Heart right ventricle (tissue), 16 donors: ENCODE measurements at places on chromosomes 5 and 9. TPM values are rescaled to one million over a fixed set of nuclear protein-coding genes. Genes with fewer than 3 reads are reported as not detected.
A peak's percentile ranks its signal among the peaks of the same experiment; 100 is the strongest.

DNA sequence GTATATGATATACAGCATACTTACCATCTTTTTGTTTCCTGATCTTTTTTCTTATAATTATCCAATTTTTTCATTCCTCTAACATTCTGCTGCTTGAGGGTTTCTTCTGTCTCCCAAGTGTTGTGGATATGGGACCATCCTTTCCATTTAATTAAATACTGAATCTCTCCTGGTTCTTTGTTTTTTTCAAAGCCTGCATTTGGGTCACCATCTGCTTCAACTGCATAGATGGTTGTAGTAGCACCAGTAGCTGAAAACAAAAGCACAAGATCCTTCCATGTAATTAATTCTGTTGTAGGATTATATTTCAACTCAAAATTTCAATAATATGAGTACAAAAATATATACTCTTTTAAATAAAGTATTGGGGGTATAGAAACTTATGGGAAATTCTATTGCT is 29.4 kb downstream of the CHD1 start:
- no peak for DNase-seq

C9 gene
- not detected for total RNA-seq

PCDHB10 gene
- 0.67 TPM for total RNA-seq

- DNase-seq = no peak
These were observed 75.8 kb downstream of the F2RL2 start for GRCh38 chr5:76547242-76547890.

SLC6A19 gene
- total RNA-seq = not detected

- DNase-seq = no peak
These were observed 77.4 kb downstream of the MSX2 start for GRCh38 chr5:174801798-174802197.

HBEGF gene
- 27.4 TPM for total RNA-seq

- no peak for DNase-seq
These were observed 179.5 kb downstream of the MARCHF11 start for GRCh38 chr5:16000056-16000455.

DNA sequence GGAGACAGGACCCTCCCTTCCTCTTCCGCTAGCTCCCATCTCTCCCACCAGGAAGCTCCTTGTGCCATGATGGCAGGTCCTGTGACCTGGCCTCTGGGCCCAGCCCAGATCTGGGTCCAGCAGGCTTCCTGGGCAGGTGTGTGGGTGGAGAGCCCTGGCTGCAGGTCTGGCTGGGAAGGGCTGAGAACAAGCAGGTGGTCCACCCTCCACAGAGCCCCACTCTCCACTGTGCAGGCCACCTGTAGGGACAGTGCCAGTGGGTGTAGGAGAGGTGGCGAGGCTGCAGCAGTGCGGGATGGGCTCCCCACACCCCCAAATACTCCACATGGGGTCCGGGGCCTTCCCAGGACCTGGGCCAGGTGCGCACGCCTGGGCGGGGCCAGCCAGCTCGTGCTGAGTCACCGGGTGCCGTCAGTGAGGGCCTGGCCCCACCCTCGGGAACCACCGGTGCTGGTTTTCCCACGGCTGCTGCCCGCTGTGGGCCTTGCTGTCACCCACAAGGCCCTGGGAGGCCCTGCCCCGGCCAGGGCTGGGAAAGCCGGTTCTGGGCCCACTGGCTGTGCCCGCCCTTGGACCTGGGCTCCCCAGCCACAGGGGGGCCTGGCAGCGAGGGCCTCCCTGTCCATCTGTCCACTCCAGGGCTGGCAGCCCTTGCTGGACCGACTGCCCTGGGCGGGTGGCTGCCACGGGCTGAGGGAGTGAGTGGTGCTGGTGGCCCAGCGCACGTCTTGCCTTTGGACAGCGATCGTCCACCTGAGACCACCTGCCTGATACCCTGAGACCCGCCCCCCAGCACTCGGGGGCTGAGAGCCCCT is 9.3 kb upstream of the NRARP start:
- peak; percentile 23 for DNase-seq

DNA sequence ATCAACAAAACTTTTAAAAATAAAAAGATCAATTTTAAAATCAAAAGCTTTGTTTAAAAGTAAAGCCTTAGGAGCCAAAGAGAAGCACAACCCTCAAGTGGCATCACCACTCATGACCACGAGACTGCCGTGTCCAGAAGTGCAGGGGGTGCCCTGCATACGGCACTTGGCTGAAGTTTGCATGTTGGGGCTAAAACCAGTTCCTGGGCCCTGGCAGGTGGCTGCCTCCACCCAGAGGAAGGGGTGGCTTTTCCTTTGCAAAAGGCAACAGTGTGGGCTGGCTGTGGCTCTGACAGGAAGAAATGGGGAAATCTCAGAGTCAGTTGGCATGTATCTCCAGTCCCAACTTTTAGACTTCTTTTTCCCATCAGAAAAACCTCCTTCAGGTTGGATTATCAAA is 15.3 kb downstream of the TRMO start:
- no peak for DNase-seq

DNA sequence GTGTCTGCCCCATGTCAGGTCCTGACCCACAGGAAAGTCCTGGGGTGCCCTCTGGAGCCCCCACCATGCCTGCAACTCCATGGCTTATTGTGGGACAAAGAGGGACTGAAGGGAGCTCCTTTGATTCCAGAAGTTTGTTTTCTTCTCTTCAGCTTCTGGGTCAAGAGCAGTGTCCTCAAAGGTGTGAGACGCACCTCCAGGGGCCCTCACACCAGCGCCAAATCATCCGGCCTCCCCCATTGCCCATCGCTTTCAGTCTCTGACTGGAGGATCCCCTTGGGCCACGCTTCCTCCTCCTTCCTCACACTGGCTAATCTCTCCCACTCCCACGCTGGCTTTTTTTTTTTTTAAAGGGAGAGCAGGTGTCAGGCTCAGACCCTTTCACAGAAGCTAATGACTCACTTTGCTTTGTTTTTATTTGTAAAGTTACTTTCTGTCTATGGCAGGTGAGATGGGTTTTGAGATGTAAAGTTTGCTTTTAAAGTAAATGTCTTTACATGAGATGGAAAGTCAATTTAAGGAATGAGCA is 16.7 kb downstream of the CDHR2 start:
- no peak for DNase-seq

TIMD4 gene
- total RNA-seq = 0.18 TPM

- no peak for DNase-seq
These were observed 28.2 kb downstream of the ERCC8 start for GRCh38 chr5:60916646-60917045.

GRCh38 chr9:136756836-136757235 is 1.2 kb downstream of the LCN8 start:
- DNase-seq = no peak

ANKRD18A gene
- 4.5 TPM for total RNA-seq

NEUROG1 gene
- not detected for total RNA-seq

RAI14 gene
- 11.4 TPM for total RNA-seq

DNA sequence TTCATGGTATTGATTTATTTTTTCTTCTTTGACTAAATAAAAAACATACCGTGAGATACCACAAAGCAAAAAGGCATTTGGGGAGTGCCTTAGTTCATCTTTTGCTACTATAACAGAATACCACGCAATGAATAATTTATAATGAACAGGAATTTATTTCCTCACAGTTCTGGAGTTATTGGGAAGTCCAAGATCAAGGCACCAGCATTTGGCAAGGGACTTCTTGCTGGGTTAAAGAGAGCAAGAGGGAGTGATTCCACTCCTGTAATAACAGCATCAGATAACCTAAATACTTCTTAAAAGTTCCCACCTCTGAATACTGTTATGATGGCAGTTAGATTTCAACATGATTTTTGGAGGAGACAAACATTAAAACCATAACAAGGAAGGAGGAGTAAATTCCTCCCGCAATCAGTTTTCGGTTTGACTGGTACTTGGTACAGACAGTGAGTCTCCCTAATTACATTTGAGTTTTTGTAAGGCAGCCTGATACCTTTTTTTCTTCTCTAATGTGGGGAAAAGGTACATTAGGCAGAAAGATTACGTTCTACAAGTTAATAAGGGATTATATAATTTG is 8.8 kb upstream of the OMD start:
- DNase-seq = no peak
